A549 treated with ZK216348 at 1 μM for 4 hours (cell line): ENCODE measurements at places on chromosomes 12 and 14. TPM values are rescaled to one million over a fixed set of nuclear protein-coding genes. Genes with fewer than 3 reads are reported as not detected.

The ZFHX2 gene
- total RNA-seq: 0.85 to 1.8 TPM (median 1.3 TPM) in 5 replicates

The NUP37 gene
- 59.2 to 85.3 TPM (median 68.3 TPM) in 5 replicates for total RNA-seq

The SOAT2 gene
- 0.14 to 0.75 TPM (median 0.23 TPM) in 5 replicates for total RNA-seq

The SERPINA1 gene
- total RNA-seq: 0.72 to 1.2 TPM (median 0.83 TPM) in 5 replicates

The KCNMB4 gene
- total RNA-seq: 0.12 to 0.22 TPM (median 0.18 TPM) in 5 replicates

The BATF gene
- not detected in 5 replicates for total RNA-seq
